ENCODE measurements at places on chromosomes 11 and 22.
A peak's percentile ranks its signal among the peaks of the same experiment; 100 is the strongest.

GRCh38 chr11:129146191-129146590, 45.9 kb downstream of the ARHGAP32 start:
- DNase-seq: no peak

DNA sequence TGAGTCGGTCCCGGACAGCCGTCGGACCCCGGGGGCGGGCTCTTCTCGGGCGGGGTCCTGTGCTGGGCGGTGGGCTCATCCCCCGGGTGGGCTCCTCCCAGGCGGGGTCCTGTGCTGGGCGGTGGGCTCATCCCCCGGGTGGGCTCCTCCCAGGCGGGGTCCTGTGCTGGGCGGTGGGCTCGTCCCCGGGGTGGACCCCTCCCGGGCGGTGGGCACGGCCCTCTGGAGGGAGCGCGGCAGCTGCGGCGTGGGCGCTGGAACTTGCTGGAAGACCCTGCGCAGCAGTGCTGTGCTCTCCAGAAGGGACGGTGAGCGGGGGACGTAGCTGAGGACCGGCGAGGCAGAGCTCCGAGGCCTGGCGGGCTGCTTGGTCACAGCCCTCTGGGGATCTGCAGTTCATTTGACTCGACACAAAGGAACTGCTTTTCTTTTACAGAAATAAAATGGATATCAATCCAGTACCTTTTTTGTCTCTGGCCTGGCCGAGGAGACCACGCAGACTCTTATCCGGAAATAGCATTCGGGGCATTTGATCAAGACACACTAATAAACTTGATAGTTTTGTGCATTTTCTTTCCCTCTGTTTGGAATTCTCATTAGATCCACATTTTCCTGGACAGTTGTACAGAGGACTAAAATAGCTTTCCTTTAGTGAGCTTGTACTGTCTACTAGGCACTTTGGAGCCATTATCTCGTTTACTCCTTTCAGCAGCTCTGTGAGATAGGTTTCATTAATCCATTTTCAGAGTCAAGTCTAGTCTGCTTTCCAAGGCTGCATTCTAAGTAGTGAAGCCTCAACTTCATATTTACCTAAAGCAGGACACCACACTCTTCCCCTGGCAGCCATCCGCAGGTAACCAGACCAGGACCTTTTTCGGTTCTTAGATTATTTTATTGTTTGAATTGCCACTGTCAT, 812 bp downstream of the JAM3 start:
- DNase-seq: no peak

GRCh38 chr11:58788355-58789023, 56.0 kb downstream of the GLYATL2 start:
- DNase-seq: peak; percentile 63

- DNase-seq: no peak
Measured at GRCh38 chr22:44337678-44338004, 24.9 kb upstream of the SHISAL1 start.

GRCh38 chr22:49382451-49382735, 445.3 kb downstream of the BRD1 start:
- no peak for DNase-seq

GRCh38 chr11:19844806-19845205, 132.2 kb downstream of the NAV2 start:
- DNase-seq: no peak

- no peak for DNase-seq
Measured at GRCh38 chr11:102879801-102880200, 5.0 kb upstream of the MMP12 start.

DNA sequence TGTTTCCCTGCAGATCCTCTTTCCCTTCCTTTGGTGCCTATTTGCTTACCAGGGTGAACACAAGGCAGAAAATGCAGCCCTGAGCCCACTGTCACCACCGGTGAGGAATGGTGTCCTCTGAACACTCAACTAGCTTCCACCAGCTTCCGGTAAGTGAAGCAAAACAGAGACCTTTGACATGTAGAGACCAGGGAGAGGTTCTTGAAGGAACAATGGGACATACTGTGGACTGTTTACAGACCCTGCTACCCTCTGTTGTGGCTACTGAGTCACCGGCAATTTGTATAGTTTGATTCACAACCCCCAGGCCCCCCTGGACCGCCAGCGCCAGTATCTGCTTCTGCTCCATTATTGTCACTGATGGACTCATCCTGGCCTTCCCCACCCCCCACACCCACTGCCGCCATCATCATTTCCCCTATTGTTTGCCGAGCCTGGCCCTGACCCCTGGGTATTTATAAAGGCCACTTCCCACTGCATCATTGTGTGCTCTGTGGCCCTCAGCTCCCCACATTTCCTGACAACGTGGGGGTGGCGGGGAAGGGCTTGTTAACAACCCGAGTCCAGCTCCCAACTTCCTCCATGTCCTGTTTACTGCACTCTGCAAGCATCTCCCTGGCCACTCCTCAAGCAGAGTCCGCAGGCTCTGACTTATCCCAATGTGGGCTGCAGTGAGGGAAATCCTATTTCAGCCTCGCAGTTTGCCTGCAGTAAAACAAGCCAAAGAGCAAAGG, 252.9 kb downstream of the ETS1 start:
- no peak for DNase-seq

DNA sequence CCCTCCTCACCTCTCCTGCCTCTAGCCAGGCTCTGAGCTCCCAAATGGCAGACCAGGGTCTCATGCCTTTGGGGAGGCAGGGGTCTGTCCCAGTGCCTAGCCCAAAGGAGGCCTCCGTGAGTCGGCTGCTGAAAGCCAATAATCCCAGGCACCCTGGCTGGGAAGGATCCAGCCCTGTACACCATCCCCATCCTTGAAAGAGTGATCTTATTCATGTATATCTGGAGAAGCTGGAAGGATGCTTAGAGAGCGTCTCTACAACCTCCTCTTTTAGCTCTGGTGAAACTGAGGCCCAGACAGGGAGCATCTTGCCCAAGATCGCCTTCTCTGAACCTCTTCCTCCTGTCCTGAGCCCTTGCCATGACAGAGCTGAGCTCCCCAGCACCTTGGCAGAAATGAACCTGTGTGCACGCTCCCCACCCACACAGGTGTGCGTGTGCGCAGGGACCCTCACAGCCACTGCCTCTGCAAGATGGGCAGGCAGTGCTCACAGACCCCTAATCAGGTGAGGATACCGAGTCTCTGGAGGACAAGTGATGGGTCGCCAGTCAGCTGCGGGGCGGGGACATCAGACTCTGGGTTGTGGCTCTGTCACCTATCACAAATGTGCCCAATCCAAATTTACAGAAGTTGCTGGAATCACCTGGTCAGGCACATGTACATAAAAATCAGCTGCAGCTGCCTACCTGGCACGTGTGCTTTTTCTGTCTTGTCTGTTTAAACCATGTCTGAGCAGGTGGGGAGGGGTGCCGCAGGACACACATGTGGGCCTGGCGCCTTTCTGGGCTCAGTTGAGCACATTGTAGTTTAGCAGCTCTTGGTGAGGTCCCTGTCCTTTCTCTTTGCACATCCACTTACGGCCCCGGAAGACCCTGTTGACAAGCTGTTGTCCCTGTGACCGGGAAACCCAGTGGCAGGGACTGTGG, 49.3 kb upstream of the WNT7B start:
- DNase-seq: no peak

DNA sequence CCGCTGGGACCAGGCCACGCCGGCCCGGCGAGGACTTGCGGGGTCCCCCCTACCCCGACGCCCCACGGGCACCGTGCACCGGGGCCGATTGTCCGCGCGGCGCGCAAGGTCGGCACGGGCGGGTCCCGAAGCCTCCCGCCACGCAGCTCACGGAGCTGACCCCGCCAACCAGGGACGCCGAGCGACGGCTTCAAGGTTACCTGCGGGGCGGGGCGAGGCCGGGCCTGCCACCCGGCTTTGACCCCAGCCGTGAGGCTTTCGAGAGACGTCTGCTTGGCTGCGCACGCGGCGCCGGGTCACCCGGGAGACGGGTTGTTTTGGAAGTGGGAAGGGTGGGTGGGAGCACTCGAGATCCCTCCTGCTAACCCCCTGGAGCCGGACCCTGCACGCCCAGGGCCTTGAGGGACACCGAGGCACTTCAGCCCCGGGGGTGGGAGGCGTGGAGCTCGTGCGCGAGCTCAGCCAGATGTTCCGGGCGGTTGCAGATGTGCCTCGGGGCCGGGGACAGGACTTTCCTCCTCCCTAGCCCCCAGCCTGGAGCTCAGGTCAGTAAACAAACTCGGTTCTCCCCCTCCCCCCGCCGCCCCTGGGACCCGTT, 3.2 kb upstream of the WNT11 start:
- DNase-seq: peak; percentile 56

GRCh38 chr11:64063777-64064176, 28.0 kb downstream of the FLRT1 start:
- no peak for DNase-seq

DNA sequence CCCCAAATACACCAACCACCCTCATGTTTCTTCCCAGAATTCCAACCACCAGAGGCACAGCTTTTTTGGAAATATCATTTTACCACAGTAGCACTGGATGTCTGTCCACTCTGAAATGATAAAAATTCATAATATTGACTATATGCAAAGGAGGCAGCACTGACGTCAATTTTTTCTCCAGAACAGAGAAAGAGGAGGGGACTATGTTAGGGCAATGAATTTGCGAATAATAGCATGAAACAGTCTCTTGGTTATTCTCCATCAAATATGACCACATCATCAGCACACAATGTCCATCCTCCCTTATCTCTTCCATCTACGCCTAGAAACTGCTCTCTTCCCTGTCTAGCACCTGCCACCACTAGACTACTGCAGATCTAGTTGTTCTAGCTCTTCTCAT, 21.3 kb downstream of the TRIM34 start:
- DNase-seq: no peak

DNA sequence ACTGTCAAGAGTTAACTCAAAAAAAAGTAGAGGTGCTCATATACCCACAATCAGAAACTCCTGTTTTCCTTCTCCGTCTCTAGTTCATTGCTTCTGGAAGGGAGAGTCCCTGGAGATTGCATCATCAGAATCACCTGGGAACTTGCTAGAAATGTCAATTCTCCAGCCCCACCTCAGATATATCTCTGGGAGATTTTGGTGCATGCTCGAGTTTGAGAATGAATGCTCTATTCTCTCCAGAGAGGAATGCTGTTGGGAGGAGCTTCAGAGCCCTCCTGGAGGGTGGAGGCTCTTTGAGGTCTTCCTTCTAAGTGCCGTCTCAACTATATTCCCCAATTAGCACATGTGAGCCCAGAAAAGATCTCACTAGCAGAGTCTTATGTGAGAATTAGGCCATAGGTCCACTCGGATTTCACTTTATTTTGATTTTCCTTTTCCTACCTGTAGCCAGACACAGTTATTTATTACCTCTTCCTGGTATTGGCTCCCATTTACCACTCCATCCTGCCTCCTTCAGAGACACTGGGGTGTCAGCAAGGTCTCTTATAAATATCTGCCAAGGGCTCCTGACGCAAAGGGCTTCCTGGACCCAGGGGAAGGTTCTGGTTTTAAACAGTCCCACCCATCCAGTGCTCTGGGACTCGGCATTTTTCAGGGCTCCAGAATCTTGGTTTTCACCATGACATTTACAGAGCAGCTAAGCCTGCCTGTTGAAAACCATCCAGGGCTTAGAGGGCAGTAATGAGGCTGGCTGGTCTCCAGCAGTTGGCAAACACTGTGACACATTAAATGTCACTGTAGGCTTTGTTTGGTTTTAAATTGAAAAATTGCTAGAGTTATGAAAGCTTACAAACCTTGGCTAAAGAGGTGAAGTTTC, 136.2 kb downstream of the CD44 start:
- no peak for DNase-seq

GRCh38 chr11:19176629-19177186, 25.1 kb downstream of the CSRP3 start:
- DNase-seq: no peak

GRCh38 chr11:79198898-79199250, 242.0 kb downstream of the TENM4 start:
- no peak for DNase-seq

DNA sequence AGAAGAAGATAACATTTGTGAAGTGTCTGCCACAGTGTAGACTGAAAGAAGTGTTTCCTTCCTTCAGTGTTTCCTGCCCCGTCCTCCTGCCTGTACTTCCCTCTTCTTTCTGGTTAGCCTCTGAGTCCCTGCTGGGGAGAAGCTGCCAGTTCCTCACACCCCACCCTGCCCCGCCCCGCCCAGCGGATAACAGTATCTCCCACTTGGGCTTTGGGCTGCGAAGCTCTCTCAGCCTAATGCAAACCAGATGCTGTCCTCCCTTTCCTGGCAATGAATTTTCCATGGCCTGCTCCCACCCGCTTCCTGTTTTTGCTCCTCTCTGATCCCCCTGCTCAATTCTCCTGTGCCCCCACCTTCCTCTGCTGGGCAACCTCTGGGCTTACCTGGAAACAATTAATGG, 5.2 kb upstream of the RAB3IL1 start:
- DNase-seq: peak; percentile 92

GRCh38 chr11:59172345-59173079, 580 bp downstream of the DTX4 start:
- DNase-seq: peak; percentile 48

DNA sequence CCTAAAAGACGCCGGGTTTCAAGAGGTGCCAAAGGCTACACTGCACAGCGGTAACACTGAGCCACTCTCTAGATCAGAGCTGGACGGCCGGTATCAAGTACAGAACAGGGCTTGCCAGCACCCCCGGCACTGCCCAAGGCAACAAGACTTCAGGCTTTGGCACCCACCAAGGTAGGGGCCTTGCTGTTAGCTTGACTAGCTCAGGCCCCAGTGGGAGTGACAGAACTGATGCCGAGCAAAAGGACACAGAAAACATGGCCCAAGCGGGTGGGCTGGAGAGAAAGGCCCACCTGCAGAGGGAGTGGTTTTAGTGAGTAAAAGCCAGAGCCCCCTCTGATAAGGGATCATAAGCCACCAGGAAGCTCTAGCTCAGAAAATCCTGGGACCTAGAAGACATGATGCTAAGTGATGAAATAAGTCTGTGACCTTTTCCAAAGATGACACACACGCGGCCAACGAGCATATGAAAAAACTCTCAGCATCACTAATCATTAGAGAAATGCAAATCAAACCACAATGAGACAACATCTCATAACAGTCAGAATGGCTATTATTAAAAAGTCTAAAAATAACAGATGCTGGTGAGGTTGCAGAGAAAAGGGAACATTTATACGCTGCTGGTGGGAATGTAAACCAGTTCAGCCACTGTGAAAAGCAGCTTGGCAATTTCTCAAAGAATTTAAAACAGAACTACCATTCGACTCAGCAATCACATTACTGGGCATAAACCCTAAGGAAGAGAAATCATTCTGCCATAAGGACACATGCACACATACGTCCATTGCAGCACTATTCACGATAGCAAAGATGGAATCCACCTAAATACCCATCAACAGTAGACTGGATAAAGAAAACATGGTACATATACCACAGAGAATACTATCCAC, 12.9 kb downstream of the EHD1 start:
- DNase-seq: no peak

GRCh38 chr11:3205261-3206155, 13.1 kb downstream of the MRGPRG start:
- no peak for DNase-seq

Measured in KBM-7 (cell line).